Activated CD4-positive, CD25-positive, alpha-beta regulatory T cell treated with anti-CD3 and anti-CD28 coated beads, Interleukin-2, amount 50 U/mL, for 16 hours (primary cell): ENCODE measurements at places on chromosomes 11 and 22.

DNA sequence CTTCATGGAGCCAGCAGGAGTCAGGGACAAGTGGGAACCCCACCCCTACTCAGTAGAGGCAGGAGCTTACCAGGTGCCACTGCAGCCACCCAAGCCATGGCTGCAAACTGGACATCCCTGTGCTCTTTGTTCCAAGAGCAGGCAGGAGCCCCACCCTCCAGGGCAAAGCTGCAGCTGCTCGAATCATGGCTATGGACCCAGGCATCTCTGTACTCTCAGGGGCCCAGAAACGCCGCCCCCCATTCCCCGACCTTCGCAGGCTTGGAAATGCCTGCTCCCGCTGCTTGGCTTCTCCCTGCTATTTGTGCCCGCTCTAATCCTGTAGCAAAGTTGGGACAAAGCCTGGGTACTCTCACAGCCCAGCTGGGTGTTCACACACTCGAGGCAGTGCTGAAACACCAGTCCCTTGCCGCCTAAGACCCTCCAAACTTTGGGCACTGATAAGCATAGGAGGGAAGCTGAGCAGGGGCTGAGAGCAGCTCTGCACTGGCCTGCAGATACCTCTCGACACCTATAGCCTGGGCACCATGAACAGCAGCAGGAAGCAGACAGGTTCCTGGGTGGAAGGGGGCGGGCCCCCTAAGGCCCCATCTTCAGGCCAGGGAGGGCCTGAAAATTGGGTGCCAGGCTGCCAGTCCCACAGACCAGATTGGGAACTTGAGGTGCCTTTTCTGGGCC is 402.4 kb downstream of the LRRC4C start:
- DNase-seq: no peak

- DNase-seq: peak; percentile 4
Measured at GRCh38 chr11:88484873-88485621, 147.5 kb upstream of the CTSC start.

GRCh38 chr11:93410441-93410840 is 79.9 kb downstream of the DEUP1 start:
- no peak for DNase-seq

GRCh38 chr11:6721343-6721742 is 38.2 kb upstream of the MRPL17 start:
- no peak for DNase-seq

DNA sequence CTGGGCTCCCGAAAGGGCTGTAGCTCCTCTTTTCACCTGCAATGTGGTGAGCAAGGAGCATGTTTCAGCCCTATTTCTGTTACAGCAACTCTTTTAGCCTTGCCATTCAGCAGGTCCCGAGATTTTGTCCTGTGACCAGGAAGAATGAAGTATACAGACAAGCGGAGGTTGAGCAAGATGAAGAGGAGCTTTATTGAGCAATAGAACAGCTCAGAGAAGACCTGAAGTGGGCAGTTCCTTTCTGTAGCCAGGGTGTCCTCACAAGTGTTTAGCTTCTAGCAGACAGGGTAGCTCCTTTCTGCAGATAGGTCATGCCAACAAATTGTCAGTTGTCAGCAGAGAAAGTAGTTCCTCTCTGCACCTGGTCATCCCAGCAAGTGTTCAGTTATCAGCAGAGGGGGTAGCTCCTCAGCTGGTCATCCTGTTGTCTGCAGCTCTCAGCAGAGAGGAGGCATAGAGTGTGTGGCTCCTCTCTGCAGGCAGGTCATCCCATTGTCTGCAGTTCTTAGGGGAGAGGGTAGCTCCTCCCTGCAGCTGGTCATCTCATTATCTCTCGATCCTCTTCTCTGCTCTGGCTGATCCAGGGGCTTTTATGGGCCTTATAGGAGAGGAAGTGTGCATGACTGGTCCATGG is 5.4 kb upstream of the OR56A4 start:
- DNase-seq: no peak

DNA sequence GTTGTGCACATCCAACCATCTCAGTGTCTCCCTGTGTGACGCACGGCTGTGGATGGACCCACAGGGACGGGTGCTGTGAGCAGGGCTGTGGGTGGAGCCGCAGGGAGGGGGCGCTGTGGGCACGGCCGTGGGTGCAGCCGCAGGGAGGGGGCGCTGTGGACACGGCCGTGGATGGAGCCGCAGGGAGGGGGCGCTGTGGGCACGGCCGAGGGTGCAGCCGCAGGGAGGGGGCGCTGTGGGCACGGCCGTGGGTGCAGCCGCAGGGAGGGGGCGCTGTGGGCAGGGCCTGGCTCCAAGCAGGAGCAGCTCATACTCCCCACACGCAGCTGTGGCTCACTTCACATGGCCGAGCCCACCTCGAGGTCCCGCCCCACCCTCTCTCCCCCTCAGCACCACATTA is 6.0 kb upstream of the MAPK11 start:
- DNase-seq: peak; percentile 7

DNA sequence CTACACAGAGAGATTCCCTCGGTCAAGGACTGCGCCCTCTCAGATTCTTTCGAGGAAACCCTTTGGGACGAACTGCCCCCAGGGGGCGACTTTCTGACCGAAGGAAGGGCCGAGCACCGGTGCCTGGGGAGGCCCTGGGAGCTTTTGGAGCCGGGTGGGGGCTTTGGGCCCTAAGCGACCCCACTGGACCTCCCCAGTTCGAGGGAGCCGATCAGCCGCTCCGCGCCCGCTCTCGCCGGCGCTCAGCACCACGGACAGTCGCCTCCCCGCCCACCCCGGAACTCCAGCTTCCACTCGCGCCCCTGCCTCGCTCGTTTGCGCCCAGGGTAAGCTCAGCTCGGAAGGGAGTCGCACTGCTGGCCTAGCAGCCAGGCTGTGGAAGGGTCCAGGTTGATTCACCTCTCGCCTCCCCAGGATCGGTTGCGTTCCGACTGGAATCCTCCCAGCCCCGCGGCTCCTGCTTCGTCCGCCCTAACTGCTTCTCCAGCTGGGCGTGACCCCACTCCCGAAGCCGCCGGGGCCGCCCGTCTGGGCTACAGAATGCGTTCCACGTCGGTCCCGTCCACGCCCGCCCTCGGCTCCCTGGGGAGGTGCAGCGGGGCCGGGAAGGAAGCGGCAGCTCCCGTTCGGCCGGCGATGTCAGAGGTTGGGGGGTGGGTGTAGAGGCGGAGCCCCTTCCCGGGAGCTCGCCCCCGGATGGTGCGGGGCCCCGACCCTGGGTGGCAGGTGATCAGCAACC is 428 bp downstream of the SCN3B start:
- no peak for DNase-seq

DNA sequence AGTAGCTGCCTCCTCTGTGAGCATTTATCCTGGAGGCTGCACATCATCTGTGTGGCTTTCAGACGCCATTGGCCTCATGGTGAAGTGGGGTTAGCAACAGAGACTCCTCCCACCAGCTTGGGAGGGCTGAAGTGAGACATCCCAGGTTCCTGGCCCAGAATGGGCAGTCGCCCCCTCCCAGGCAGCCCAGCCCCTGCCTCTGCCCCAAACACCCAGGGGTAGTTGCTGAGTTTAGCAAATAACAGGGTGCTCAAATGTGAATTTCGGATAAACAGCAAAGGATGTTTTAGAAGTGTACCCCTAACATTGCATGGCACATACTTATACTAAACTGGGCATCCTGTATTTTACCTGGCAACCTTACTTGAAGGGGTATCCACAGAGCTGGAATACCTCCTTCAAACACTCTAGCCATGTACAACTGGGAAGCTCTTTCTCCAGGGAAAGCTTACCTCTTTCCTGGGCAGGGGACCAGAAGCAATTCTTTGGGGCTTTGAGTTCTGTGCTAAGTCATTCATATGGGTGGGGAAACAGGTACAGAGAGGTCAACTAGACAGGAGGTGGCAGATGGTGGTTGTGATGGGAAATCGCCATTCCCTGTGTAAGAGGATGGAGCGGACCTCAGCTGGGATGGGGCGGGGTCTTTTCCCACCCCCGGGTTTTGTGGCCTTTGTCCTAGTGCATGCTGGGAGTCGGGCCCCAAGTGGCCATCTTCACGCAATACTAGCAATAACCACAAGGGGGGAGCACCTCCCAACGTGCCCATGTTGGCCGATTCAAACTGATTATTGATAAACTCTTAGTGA is 19.3 kb downstream of the MTFP1 start:
- no peak for DNase-seq

- no peak for DNase-seq
Measured at GRCh38 chr11:47726878-47727514, 11.8 kb upstream of the AGBL2 start.

GRCh38 chr22:38005943-38006342 is 21.6 kb upstream of the SOX10 start:
- DNase-seq: no peak

DNA sequence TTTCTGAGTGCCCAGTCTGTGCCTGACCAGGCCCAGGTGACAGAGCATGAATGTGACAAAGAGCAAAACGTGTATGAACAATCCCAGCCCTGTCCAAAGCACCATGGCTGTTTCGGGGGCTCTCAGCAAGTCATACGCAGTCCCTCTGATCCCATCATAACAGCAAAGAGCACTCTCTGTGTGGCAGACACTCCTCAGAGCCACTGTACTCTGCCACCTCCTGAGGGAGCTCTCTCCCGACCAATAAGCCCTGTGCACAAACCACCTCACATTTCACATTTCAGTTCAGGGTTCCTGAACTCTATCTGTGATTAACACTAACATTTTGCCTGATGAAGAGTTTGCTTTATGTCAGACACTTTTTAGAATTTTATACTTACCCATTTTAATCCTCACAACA is 6.6 kb downstream of the DGCR2 start:
- DNase-seq: no peak

- no peak for DNase-seq
Measured at GRCh38 chr11:109547356-109548027, 125.5 kb downstream of the C11orf87 start.

DNA sequence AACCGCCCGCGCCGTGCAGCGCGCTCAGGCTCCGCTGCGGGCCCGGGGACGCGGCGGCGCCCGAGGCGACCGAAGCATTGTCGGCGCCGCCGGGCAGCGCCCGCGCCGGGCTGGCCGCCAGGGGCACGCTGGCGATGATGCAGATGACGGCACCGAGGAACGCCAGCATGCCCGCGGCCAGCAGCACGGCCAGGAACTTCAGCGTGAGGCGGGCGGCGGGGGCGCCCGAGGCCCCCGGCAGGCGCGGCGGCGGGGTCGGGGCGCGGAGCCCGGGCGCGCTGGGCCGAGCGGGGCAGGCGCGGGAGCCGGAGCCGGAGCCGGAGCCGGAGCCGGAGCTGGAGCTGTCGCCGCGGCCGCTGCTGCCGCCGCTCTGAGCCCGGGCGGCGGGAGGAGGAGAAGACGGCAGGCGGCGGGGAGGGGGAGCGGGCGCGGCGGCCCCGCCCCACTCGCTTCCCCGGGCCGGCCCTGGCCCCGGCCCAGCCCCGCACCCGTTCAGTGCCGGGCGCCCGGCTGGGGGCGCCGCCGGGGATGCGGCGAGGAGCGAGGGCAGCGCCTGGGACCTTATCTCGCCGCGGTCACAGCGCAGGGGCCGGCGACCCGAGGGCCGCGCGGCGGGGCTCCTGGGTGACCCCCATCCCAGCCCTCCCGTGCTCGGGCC is at the start of gene NPTXR:
TSS of gene NPTXR (minus strand) at position 372 of the 658 bp plus-strand sequence.
- no peak for DNase-seq

- no peak for DNase-seq
Measured at GRCh38 chr11:1936781-1937615, 10.1 kb upstream of the MRPL23 start.

GRCh38 chr11:78806214-78807004 is 231.7 kb upstream of the NARS2 start:
- DNase-seq: no peak

DNA sequence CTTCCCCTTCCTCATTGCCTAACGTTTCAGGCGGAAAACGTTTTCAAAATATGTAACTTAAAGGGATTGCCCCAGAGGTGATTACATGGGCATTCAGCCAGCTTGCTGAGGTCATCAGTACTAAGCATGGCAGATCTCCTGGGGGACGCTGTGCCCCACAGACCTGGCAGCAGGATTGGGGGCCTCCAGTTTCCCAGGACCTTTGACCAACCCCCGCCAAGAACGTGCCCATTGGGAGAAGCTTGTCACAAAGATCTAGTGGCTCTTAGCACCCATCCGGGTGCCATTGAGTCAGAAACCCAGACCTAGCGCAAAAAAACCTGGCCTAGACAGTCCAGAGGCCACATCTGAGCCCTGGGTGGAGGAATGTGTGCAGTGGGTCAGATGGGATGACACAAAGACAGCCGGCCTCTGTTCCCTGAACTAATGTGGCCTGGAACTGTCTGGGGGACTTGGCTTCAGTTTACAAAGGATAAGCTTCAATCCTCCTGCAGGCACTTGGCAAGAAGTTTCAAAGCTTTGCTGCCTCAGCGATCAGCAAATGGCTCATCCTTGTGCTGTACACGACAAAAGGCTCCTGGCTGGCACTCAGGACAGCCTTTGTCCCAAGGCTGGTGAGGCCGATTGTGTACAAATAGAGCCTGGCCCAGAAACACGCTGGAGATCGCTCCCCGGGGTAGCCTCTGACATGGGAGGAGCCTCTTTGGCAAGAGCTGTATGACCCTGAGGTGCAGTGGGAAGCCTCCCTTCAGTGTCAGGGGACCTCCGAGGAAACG is 9.5 kb downstream of the C1QTNF6 start:
- DNase-seq: no peak

- DNase-seq: no peak
Measured at GRCh38 chr22:49951000-49951677, 9.4 kb upstream of the PIM3 start.

DNA sequence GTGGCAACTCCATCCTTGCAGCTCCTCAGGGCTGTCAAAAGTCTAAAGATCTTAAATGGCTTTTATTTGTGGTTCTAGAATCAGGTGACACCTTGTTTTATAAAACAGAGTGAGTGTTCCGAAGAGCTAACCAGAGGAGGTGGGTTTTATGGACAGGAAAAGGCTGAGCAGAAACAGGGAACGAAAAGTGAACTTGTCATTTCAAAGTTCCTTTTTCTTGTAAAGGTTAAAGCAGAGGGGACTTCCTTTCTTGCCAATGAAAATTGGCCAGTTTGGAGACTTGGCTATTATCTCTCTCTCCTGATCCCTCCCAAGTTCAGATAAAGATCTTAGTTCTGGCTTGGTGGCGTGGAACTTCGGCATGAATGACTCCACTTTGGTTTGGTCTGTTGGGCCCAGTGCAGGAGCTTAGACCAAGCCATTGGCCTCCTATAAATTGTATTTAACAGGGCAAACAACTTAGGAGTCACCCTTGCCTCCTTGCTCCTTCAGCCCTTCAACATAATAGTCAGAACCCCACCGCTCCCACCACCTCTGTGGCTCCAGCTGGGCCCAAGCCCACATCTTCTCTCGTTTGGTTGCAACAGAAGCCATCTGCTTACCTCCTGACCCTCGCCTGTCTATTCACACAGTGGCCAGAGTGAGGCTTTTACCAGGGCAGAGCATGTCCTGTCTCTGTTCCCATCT is 102.4 kb upstream of the THY1 start:
- DNase-seq: no peak
